Astrocyte of the spinal cord (primary cell): ENCODE measurements at places on chromosomes 6 and 20.

GRCh38 chr6:5524110-5524509, 262.8 kb downstream of the FARS2 start:
- DNase-seq: no peak

- DNase-seq: no peak
These were observed 51.5 kb upstream of the EPB41L1 start for GRCh38 chr20:36102809-36103596.

- no peak for DNase-seq
These were observed 13.9 kb downstream of the PTK7 start for GRCh38 chr6:43089874-43090558.

- DNase-seq: no peak
These were observed 34.4 kb downstream of the TSBP1 start for GRCh38 chr6:32337186-32337805.

GRCh38 chr6:31401403-31401802, 2.0 kb upstream of the MICA start:
- DNase-seq: peak; percentile 66

- DNase-seq: peak; percentile 77
These were observed 20.0 kb upstream of the TRIM27 start for GRCh38 chr6:28943557-28944411.

- no peak for DNase-seq
These were observed 61.1 kb upstream of the MARCKS start for GRCh38 chr6:113796038-113796437.

DNA sequence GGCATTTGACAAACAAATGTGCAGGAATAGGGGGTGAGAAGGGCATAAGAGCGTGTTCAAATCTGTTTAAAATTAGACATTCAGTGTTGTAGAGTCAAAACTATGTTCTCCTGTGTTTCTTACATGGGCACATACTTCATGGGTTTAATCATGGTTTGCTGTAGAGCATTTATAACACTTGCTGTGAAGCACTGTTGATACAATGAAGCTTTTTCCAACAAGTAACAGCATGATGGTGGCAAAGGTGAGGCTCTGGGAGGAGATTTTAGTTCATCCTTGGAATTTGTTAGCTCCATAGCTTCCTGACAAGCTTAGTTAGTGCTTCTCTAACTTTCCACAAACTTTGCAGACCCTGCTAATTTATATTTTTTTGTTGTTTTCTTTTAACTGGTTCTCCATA, 900.7 kb downstream of the TFAP2A start:
- DNase-seq: peak; percentile 59

DNA sequence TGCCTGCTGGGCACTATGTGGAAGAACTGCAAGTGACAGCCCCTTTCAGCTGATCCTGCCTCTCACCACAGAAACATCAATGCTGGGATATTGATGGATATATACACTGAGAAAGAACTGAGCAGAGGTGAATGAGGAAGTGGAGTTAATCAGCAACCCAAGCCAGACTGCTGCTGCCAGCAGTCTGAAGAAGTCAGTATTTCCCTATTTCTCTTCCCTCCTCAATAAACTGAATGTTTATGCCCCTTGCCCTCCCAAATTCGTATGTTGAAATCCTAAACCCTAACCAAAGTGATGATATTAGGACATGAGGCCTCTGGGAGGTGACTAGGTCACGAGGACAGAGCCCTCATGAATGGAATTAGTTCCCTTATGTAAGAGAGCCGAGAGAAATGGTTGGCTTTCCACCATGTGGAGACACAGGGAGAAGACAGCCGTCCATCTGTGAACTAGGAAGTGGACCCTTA, 76.3 kb downstream of the CDK19 start:
- DNase-seq: no peak

DNA sequence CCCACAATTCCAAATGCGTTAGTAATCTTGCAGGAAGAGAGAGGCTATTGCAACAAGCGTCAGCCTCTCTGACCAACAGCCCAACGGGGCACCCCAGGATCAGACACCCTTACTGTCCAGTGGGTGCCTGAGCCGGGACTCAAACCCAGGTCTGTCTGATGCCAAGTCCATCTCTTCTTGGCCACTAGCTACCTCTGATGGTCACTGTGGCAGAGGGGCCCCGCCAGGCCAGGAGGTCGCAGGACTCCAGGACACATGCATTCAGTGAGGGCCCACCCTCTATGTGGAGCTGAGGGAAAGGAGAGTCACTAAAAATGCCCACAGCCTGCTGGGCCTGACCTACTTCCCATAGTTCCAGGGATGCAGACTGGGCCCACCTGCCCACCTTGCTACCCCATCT, 83.3 kb downstream of the PREX1 start:
- DNase-seq: no peak

DNA sequence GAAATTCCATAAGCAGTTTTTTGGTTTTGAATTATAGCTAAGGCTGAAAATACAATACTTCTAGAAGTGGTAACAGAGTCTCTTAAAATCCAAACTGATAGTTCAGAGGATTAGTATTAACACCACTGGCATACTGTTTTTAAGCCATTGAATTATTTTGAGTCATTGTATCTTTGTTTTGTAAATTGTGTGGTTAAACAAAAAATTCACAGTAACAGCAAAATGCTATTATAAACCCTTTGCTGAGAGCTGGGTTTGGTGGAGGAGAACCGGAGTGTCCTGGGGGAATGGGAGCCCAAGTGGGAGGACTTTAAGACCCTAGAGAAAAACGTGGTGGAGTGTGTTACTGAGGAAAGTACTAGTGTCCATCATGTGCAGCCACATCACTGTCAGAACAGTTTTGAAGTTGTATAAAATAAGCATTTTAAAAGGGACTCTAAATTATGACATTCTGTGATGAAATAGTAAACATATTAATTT, 125.1 kb downstream of the LRRC1 start:
- DNase-seq: no peak

- peak; percentile 22 for DNase-seq
These were observed 16.2 kb downstream of the FOXC1 start for GRCh38 chr6:1625794-1626435.

DNA sequence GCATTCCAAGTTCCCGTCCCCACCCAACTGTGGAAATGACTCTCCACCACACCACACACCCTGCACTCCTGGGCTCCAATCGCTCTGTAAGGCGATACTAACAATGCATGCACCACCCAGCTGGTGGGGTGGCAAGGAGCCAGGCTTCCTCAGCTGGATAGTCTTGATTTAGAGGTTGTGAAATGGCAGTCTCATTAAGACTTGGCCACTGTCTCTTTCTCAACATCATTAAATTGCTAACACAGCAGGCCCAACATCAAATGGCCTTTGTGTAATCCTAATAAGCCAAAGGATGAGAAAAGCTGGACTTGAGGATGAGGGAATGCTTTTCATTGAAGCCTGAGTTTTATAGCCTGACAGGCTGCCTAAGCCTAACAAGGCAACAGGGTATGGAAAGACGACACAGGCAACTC, 223.7 kb downstream of the GMDS start:
- peak; percentile 81 for DNase-seq

GRCh38 chr20:32511358-32512046, 73.6 kb downstream of the NOL4L start:
- no peak for DNase-seq

GRCh38 chr20:25355011-25355595, 35.5 kb downstream of the ABHD12 start:
- no peak for DNase-seq

- DNase-seq: no peak
These were observed 142.4 kb upstream of the TNFAIP3 start for GRCh38 chr6:137724495-137725211.

DNA sequence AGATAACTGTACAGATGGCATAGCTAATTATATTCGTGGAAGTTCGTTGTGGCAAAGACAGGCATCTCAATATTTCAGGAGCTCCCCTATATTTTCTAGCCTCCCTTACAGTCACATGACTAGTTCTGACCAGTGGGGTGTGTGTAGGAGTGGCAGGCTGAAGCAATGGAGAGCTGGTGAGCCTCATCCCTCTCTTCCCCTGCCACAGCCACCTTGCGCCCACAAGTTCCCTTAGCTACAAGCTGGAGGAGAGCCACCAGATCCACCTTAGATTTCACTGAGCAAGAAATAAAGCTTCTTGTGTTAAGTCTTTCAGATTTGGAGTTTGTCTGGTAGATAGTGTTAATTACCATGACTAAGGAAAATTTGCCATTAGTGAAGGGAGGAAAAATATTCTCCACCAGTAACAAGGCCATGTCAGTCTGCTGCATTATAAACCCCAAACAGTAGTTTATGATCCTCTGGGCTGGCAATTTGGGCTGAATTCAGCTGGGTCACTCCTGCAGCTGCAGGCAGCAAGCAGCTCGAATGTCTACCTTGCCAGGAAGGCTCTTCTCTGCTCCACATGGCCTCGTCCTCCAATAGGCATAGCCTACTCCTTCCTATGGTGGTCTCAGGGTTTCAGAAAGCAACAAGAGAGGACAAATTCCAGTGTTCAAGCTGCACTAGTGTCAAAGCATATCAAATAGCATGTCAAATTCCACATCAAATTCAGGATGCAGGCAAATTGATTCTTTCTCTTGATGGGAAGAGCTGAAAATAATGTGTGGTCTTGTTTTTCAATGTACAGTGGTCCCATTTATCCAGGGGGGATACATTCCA, 7.4 kb upstream of the RBCK1 start:
- DNase-seq: no peak

DNA sequence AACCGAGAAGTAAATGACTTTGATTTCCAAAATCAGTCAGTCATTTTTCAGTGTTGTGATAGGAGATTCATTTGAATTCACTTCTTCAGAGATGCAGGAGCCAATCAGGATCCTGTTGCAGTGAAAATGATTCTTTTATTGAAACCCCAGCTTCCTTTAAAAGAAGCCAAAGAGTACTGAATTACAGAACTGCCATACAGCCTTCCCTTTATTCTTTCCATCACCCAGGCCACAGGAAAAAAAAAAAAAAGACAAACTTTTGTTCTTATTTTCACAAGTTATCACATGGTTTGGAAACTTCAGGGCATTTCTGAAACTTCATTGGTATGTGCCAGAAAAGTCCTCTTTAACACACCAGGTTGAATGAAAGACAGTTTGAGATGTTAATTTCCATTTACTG, 1.8 kb upstream of the CARMIL1 start:
- DNase-seq: no peak

GRCh38 chr6:112085286-112086065, 1.8 kb downstream of the TUBE1 start:
- DNase-seq: no peak

DNA sequence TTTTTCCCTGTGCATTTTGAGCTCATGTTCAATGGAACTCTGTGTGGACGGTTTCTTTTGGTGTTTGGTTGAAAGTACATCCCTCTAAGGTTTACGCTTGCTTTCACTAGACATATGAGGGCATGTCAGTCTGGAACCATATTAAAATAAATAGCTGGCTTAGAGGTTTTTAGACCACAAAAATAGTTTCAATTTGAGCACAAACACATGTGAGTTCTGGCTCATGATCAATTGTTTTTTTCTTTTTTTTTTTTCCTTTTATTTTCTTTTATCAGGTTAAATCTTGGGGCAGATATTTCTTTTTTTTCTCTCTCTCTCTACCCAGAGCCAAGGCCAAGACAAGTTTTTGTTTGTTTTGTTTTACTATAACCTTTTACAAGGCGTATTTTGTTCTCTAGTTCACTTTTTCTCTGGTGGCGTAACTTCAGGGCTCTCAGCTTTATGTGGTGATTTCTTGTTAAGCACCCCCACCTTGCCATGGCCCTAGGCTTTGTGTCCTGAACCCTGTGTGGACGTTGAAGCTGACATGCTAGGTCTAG, 92.9 kb downstream of the SHLD1 start:
- DNase-seq: peak; percentile 25

DNA sequence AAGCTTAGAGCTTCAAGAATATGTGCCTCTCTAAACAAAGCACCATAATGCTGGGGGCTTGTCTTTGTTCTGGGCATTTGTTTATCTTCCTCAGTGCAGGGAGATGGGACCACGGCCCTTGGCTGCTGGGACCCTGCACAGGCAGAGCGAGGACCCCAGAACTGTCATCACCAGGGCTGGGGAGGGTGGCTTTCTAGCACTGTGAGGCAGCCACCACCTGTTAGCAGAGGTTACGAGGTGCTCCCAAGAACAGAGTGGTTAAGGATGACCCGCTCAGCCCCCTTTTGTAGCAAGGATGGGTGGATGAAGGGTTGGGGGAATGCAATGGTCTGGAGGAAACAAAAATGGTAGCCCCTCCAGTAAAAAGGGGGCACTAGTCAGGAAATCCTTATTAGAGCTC, 34.9 kb downstream of the METTL24 start:
- no peak for DNase-seq

GRCh38 chr6:160279850-160280249, 21.2 kb upstream of the SLC22A2 start:
- no peak for DNase-seq

GRCh38 chr20:41657655-41658054, 39.5 kb upstream of the CHD6 start:
- no peak for DNase-seq

- DNase-seq: no peak
These were observed 27.1 kb downstream of the NAPB start for GRCh38 chr20:23393996-23394775.

GRCh38 chr6:141783585-141783984, 349.1 kb upstream of the GJE1 start:
- no peak for DNase-seq

GRCh38 chr6:136470044-136470443, 80.2 kb downstream of the MAP7 start:
- no peak for DNase-seq

DNA sequence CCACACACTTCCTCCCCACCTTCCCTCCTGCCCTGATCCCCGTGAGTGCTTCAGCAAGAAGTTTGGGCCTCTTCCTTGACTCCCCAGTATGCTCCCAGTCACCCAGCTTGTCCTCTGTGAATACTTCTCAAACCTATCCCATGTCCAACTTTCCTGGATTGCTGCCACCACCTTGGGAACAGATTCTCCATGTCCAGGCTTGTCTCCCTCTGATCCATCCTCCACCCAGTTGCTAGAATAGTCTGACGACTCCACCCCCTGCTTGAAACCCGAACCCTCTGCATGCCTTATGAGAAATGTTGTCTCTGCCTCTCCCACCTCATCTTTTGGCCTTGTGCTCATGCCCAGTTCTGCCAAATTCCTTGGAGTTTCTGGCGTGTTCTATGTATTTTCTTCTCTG, 108.0 kb downstream of the PPP1R14C start:
- DNase-seq: peak; percentile 55

DNA sequence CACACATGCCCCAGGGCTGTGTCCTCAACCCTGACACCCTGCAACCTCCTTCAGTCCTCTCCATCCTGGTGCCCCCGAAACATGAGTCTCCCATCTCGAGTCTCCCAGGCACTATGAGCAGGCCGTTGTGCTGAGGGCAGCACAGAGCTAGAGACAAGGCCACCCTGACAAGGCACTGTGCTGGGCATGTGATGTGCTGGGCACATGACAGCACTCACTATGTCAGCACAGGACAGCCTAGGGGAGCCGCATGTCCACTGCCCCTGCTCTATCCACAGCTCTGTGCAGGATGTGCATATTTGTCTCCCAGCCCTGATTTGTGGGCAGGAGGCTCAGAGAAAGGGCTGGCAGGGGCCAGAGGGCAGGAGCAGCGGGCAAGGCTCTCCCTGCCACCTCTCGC, 362.1 kb upstream of the AGPAT4 start:
- DNase-seq: no peak
